ENCODE measurements at places on chromosomes 5 and 9.

GRCh38 chr9:90027296-90027790 is 422.5 kb downstream of the GADD45G start:
- DNase-seq, result no peak

DNA sequence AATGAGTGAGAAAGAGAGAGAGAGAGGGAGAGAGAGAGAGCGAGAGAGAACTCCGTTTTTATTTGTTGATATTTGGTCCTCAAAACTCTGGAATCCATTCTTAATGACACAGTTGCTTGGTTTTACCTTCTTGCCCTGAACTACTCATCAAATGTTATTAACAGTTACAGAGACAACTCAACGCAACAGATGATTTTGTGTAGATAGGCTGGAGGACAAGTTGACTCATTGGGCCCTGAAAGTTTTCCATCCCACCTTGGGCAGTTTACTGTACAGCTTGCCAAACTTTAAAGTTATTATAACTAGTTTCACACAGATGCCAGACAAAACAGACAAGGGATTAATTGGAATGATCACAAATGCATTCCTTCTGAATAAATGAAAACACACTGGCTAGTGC is 339.9 kb downstream of the ARL15 start:
- no peak for DNase-seq

DNA sequence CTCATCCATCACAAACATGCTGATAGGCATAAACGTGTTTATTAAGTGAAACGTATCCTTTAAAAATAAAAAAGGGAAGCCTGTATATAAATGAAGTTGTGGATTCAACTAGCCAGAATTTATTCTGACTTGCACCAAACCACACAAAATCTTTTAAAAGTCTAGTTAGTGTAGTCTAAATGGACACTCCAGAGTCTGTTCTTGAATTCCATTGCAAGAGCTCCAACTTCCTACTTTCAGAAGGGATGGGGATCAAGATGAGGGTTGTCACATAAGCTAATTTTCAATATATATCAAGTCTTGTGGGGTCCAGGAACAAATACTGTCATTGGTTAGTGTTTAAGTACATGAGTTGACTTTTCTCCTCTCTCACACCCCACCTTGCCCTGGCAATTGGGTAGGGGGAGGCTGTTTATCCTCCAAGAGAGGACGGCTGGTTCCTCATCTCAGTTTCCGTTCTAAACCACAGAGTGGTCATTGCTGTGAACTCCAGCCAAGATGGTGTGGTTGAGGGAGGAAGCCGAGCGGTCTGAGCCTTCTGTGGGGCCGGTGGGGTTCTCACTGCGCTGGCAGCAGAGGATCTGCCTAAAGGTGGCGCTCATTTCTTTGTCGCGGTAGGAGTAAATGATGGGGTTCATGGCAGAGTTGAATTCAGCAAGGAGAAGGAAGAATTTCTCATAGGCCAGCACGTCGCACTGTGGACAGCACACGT is 163.2 kb downstream of the LPAR1 start:
- no peak for DNase-seq

- DNase-seq, result no peak
Measured at GRCh38 chr5:127311349-127311748, 20.8 kb downstream of the MEGF10 start.

DNA sequence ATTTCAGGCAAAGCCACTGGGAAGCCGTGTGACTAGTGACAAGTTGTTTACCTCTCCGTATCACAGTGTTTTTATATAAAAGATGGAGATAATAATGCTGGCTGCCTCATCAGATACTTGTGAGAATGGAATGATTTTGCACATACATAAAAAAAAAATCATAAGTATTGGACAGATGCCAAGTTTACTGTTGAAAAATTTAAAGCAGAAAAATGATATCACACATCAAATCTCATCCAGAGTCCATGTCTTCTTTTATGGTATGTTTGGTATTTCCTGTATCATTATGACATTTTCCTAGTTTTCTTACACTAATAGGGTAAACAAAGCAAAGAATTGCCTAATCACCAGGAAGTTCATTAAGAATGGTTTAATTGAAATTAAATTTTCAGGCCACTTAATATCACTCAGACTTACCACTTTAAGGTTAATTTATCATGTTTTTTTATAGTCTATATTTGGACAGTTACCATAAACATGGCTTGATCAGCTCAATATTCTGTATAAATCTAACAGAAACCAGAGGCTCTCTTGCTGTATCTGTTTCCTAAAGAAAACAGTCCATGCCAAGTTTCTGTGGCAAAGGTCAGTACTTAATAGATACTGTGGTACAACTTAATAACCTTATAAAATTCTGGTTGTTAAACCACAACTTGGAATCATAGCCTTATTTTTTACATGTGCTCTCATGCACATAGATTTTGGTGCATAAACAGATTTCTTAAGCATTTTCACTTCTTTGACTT is 656.5 kb upstream of the RIOK2 start:
- DNase-seq, result no peak

GRCh38 chr5:96627792-96628398 is 34.3 kb upstream of the CAST start:
- DNase-seq, result no peak

- no peak for DNase-seq
Measured at GRCh38 chr9:37102486-37102885, 17.9 kb upstream of the ZCCHC7 start.

Measured in stimulated activated CD4-positive, alpha-beta T cell treated with anti-CD3 and anti-CD28 coated beads, Interleukin-4, amount 100 ng/mL, for 1 hour (primary cell).